ENCODE measurements at places on chromosomes 12 and 14.
A peak's percentile ranks its signal among the peaks of the same experiment; 100 is the strongest.

- no peak for DNase-seq
Observed at GRCh38 chr12:16593546-16593945, 12.4 kb downstream of the LMO3 start.

- no peak for DNase-seq
Observed at GRCh38 chr12:1628666-1629337, at the start of gene WNT5B. WNT5B (plus strand) TSS chr12:1629231; CDS start chr12:1631355, 2,124 bp downstream.

GRCh38 chr14:73728717-73729330, 14.6 kb upstream of the PNMA1 start:
- DNase-seq = peak; percentile 69

DNA sequence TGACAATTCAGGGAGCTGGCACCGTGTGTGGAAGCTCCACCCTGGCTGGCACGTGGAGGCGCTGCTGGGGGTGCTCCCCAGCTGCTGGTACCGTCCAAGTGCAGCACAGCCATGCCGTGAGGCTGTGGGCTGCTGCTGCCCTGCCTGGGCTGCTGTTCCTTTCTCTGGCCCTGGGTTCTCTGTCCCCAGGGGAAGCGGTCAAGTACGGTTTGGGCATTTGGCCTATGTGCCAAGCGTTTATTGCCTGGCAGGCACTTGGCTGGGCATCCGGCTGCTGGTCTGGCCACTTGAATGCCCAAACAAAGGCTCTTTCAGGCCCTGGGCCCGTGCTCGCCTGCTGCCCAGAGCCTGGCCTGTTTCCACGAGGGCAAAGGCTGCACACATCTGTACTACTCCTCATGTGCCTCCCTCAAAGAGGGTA, 39.6 kb downstream of the RHOF start:
- DNase-seq = peak; percentile 83

GRCh38 chr12:132633901-132634300, 15.3 kb downstream of the P2RX2 start:
- no peak for DNase-seq

- DNase-seq = no peak
Observed at GRCh38 chr12:14874882-14875281, 10.8 kb downstream of the MGP start.

Data from hippocampal formation (tissue), 2 donors.